ENCODE measurements at places on chromosomes 13 and 19.

GRCh38 chr19:3360421-3361383 lies 5.7 kb upstream of the NFIC start:
- DNase-seq, result peak; percentile 82

DNA sequence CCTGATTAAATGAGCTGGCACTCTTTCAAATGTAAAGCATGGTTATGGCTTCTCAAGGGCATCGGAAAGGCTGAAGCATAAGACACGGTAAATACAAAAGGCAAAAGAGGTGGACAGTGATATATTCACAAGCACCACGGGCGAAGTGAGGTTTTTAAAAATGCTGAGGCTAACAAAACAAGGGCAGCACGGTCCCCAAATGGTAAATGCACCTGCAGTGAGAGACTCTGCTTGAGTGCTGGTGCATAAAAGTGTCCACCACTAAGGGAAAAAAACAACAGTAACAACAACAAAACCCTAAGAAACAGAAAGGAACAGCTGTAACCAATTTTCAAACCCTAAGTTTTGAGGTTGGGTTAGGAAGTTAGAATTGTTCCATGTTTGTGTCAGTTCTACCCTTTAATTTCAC lies 234.9 kb downstream of the PCDH9 start:
- DNase-seq, result no peak

DNA sequence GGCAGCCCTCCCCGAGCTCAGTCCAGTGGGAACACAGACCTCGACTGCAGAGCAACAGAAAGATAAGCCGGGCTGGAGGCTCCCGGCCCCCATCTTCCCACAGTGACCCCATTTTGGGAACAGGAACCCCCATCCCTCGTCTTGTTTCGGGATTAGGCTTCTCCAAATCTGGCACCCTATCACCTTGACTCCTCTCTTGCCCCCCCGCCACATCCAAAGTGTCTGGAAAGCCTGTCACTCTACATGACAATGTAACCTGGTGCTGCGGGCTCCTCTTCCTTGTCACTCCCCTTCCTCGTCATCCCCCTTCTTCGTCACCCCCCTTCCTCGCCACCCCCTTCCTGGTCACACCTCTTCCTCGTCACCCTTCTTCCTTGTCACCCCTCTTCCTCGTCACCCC lies 10.1 kb downstream of the PAK4 start:
- no peak for DNase-seq

GRCh38 chr13:108034909-108035410 lies 180.4 kb downstream of the LIG4 start:
- DNase-seq, result no peak

DNA sequence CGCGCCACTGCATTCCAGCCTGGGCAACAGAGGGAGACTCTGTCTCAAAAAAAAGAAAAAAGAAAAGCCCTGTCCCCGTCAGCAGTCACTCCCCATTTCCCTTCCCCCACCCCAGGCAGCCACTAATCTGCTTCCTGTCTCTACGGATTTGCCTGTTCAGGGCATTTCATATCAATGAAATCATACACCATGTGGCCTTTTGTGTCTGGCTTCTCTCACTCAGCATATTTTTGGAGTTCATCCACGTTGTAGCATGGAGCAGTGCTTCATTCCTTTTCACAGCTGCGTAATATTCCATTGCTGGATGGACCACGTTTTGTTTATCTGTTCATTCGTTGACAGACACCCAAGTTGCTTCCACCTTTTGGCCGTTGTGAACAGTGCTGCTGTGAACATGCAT lies 36.1 kb upstream of the KLF2 start:
- DNase-seq, result no peak

DNA sequence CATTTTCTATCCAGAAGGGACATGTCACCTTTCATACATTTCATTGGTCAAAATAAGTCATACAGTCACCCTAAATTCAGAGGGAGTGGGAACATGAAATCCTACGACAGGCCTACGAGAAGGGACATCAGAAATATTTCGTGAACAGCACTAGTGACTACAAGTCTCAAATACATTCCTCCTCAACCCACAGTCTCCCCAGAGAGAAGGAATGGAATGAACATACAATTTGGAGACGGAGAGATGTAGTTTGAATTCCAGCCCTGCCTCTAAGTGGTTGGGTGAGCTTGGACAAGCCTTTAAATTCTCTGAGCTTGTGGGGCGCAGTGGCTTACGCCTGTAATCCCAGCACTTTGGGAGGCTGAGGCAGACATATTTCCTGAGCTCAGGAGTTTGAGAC lies 9.9 kb downstream of the SERTM1 start:
- DNase-seq, result no peak

GRCh38 chr13:19581675-19582074 lies 20.3 kb upstream of the TPTE2 start:
- DNase-seq, result no peak

DNA sequence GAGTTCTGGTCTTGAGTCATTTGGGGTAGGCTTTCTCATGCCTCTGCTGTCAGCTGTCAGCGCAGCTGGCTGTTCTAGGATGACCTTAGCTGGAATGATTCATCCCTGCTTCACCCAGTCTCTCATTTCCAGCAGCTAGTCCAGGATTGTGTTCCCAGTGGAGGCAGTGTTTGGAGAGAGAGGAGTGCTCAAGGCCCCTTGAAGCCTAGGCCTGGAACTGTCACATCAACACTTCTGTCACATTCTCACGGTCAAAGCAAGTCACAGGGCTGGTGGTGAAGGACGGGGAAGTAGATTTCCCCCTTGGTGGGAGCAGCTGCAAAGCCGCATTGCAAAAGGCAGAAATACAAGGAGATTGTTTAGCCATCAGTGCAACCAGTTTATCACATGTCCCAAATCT lies 15.2 kb downstream of the TPT1 start:
- no peak for DNase-seq

- no peak for DNase-seq
Measured at GRCh38 chr13:37001921-37002250, 1.3 kb downstream of the EXOSC8 start.

DNA sequence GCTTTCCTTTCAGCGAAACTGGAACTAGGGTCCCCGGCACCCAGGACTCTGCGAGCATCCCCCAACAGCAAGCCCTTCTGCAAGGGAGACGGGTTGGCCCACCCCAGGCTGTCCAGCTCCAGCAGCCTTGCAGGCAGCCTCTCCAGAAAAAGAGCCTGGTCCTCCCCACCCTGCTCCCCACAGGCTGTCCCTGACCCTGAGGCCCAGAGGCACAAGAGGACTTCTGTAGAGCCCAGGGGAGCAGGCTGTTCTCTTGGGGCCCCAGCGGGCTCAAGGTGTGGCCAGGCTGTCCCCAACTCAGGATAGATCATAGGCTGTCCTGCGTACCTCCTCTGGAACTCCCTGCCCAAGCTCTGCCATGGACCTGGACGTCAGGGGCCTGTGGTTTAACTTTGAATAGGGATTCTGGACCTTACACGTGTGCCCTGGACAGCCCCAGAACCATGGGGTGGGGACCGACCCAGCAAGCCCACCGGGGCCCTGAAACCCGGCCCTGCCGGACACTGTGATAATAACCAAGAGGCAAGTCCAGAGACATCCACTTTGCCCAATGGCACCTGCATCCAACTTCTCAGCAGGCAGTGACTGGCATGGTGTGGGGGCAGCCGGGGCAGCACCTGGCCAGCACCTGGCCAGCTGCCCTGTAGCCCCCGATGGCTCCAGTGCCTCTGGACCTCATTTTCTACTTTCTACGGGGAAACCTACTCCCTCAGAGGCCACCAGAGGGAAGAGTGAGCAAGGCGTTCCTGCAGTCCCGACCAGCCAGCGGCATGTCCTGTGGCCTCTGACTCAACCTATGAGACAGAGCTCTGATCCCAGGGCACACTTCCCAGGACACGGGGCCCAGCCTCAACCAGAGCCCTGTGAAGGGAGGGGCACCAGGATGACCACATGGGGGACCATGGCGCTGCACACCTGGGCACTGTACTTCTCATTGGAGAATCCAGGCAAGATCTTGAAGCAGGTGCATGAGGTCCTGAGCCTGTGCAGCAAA lies 50.9 kb upstream of the TPM4 start:
- no peak for DNase-seq
